ENCODE measurements at places on chromosomes 4 and X.
A peak's percentile ranks its signal among the peaks of the same experiment; 100 is the strongest.

DNA sequence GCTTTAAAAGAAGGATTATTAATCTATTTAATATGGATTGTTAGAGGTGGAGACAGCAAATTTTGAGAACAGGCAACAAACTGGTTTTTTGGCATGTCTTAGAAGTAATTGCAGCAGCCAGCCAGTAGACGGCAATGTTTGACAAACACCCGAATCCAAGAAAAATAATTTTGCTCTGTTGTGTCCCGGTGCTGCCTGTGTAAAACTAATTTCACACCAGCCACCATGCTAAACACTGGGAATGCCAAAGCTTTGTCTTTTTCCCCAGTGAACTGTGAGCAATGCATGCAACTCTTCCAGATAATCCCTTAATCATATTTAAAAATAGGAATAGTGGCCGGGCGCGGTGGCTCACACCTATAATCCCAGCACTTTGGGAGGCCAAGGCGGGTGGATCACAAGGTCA, 25.9 kb downstream of the SMIM31 start:
- peak; percentile 46 for DNase-seq

DNA sequence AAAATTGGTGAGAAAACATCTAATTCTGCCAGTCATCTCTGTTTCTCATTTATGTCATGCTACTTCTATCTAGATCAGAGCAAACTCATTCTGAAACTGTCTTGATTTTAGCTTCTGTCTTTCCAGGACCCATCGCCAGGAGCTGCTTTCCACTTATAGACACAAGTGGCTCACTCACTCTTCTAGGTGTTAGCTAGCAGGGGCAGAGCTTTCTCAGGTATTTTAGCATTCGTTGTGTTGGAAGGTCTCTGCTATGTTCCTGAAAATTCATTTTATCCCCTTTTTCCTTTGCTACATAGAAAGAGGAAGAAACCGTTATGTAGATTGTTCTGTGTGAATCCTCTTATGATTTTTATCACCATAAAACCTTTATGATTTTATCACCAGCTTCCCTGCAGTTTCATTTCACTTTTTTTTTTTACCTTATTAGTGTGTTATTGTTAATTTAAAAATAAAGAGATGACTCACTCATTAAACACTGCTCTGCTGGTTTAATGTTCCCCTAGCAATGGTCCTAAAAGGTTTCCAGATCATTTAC, 246.6 kb upstream of the AADAT start:
- DNase-seq = no peak

DNA sequence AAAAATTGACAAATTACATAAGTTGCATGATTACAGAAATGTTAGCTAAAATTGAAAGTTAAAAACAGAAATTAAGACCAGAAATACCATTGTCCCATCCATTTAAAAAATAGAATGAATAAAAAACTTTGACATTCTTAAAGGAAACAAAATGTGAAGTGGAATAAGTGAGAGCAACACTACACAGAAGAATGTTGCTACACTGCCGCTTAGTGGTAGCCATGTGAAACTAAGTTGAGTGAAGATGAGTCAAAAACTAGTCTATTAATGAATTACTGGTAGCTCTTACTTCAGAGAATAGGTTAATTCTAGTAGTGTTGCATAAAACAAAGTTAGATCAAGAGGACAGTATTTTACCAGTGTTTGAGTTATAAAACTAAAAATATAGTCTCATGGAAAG, 571.0 kb upstream of the KLHL4 start:
- no peak for DNase-seq

- DNase-seq = no peak
Observed at GRCh38 chr4:51845711-51846110, 2.8 kb downstream of the DCUN1D4 start.

DNA sequence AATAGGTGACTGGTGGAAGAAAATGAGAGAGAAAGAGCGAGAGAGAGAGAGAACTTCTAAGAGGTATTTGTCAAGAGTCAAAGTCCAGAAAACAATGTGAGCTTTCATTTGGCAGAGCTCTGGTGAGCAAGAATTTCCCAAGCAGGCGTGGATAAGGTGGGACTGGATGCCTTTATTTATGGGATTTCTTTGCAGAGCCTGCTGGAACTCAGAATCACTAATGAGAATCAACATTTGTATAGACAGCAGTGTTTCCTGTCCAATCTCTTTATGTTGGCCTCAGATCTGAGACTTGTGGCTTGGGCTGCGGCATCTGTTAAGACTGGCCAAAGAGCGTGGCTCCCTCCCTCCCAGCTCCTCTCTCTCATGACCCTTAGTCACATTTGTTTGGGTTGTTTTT, 67.9 kb upstream of the TBL1X start:
- DNase-seq = peak; percentile 74

DNA sequence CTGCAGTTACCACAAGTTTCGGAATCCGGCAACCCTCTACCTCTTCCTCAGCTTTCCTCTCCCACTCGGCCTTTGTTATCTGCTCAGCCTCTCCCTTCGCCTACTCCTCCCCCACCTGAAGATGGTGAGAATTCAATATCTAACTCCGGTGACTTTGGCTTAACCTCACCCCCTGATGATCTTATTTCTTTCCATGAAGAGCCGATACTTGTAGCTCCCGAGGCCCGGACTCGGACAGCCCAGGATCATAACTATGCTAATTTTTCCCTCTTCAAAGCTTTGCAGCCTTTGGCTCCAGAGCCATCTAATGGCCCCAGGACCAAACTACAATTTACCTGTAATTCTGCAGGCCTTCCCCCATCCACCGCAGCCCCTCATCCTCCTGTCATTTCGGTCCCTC, 32.0 kb upstream of the MGST2 start:
- no peak for DNase-seq

GRCh38 chr4:160350944-160351343, 1248.1 kb downstream of the RAPGEF2 start:
- DNase-seq = no peak

DNA sequence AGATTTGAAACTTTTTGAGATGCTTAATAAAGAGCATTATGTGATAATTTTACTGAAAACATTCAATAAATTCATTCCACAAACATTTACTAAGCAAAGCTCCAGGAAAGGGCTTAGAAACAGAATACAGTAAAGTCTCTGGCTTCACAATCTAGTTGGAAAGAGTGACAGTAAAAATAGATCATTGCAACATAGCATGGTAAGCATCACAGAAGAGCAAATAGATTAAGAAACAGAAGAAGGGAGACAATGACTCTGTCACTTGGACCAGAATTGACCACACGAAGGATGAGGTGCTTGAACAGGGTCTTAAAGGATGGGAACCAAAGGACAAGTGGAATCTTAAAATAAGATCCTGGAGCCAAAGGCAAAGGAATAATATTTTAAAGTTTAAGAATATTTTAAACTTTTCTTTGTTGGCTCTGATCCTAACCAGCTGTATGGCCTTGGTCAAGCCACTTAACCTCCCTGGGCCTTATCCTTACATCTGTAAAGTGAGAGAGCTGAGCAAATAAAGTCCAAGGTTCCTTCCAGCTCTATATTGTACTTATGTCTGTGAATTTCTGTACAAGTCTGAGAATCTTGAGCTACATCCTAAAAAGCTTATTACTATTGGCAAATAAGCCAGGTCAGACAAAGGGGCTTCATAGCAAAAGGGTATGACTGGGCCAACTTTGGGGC, 33.9 kb downstream of the SEC24D start:
- no peak for DNase-seq

DNA sequence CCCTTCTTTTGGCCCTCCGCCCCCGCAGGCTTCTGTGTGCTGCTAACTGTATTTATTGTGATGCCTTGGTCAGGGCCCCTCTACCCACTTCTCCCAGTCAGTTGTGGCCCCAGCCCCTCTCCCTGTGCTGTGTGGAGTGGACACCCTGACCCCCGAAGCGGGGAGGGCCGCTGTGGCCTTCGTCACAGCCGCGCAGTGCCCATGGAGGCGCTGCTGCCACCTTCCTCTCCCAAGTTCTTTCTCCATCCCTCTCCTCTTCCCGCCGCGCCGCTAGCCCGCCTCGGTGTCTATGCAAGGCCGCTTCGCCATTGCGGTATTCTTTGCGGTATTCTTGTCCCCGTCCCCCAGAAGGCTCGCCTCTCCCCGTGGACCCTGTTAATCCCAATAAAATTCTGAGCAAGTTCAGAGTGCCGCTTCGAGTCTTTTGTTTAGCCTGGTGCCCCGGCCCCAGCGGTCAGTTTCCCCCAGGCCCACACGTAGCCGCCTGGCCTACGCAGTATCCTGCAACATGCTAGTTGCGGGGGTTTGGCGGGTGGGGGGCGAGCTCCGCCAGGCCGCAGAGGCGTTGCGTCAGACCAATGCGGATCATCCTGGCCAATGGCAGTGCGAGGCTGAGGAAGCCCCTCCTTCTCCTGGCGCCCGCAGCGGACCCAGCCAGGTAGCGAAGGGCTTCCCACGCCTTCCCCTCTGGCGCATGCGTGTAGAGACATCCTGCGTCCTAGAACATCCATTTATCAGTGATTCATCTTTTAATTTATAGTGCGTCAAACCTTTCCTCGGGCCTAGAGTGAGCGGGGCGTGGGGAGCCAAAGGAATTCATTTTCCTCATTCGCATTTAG, 5.6 kb upstream of the KANTR start:
- peak; percentile 78 for DNase-seq

DNA sequence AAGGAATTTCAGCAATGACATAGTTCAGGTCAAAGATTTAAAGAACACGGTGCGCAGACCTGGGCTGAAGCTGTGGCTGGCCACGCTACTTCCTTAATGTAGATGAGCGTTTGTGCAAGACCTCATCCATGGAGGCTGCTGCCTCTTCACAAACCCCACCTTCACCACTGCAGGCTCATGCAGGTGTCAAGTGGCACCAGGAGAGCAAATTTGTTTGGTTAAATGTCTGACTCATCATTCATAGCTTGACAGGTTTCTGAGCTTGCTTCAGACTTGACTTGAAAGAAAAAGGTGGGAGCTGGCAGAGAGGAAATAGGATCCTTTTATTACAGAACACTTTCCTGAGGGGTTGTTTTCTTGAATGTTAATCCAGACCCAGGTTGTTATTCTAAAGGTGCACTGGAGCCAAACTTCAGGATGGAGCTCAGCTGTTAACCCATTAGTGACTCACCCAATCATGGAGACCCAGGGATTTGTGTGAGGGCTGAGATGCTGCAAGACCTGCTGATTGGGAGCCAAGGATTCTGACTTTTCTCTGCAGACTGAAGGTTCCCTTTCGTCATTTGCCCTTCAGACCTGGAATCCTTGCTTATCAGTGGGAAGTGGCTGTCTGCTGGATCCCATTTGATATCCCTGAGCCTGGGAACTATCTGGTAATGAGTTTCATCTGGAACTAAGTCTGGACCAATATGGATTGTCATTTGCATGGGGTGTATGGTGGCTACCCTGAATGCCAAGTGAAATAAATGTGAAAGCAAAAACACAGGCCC, 315.3 kb downstream of the PTTG2 start:
- DNase-seq = no peak

DNA sequence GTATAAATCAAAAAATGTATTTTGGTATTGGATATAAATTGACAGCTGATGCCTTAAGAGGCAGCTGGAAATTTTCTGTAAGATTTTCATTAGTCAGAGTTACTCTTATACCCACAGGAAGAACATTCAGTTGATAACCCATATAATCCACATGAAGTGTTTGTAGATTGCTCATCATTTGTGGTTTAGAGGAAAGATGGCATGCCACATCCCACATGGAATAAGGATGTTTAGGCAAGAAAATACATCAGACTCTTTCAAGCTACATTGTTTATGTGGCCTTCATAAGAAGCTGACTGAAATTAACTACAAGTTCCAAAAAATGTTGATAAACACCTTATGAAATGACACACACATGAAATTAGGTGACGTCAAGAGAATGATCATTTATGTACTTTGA, 56.6 kb downstream of the AREG start:
- DNase-seq = peak; percentile 83

DNA sequence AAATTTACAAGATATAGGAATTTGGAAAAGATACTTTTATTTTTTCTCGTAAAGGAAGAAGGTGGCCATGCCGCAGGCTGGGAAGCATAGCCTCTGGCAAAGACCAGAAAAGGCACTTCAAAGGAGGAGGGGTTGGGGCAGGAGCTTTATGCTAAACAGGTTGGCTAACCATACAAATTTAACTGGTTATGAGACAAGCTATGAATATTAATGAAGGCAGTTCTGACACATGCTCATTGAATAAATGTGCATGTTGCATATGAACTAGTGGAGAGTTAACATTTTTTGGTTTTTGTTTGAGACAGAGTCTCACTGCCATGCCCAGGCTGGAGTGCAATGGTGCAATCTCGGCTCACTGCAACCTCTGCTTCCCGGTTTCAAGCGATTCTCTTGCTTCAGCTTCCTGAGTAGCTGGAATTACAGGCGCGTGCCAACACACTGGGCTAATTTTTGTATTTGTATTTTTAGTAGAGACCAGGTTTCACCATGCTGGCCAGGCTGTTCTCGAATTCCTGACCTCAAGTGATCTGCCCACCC, 36.5 kb downstream of the GALNTL6 start:
- DNase-seq = no peak

DNA sequence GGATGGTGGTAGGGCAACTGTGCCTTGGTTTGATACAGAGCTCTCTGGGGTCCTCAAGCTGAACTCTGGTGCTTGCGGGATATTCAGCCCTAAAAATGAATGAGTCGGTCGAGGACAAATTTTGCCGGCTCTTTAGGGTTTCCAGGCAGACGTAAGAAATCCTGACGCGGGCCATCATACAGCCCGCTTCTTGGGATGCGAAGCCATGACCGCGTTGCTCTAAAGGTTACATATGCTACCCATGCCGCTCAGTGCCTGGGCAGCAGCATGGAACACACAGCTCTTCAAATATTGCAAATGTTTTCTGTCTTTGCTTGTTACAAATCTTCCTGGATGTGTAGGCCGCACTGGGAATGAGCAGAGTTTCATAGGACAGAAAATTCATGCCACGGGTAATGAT, 55.6 kb downstream of the NBDY start:
- no peak for DNase-seq

- DNase-seq = no peak
Observed at GRCh38 chr4:179123084-179123483, 1680.8 kb upstream of the AGA start.

DNA sequence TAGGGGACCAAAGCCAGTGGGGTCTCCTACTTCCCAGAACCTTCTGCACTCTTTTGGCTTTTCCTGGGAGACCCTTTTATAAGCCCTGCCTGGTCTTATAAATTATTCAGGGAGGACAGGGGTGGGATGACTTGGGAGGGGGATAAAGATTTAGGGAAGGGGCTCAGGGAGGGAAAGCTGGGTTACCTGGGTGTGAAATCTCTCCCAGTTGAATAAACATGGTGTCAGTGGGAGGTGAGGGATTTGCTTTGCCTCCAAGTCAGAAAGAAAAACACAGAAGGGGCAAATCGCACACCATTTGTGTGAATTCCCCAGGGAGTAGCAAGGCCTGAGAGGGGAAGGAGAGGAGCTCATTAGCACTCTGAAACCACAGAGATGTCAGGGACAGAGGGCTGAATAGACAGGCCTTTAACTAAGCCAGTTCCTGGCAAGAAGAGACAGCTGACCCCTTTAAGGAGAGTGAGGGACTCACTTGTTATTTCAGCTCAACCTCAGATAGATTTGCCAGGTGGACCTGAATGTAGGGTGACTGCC, at the start of gene RIPPLY1:
Gene RIPPLY1, minus strand, starts transcription at position 51 of the 534 bp plus-strand sequence. CDS start 54 bp downstream, outside the sequence.
- DNase-seq = no peak

- DNase-seq = no peak
Observed at GRCh38 chrX:115579327-115579726, 18.4 kb downstream of the PLS3 start.

- no peak for DNase-seq
Observed at GRCh38 chr4:33357121-33357520, 2637.0 kb downstream of the PCDH7 start.

- no peak for DNase-seq
Observed at GRCh38 chrX:100248885-100249493, 161.1 kb downstream of the PCDH19 start.

GRCh38 chrX:155998761-155999510, 1.4 kb downstream of the IL9R start:
- no peak for DNase-seq
